Fibroblast of skin of back (primary cell): ENCODE measurements at places on chromosomes 6 and 20.

- DNase-seq: no peak
These were observed 103.7 kb upstream of the MTHFD1L start for GRCh38 chr6:150761771-150762170.

DNA sequence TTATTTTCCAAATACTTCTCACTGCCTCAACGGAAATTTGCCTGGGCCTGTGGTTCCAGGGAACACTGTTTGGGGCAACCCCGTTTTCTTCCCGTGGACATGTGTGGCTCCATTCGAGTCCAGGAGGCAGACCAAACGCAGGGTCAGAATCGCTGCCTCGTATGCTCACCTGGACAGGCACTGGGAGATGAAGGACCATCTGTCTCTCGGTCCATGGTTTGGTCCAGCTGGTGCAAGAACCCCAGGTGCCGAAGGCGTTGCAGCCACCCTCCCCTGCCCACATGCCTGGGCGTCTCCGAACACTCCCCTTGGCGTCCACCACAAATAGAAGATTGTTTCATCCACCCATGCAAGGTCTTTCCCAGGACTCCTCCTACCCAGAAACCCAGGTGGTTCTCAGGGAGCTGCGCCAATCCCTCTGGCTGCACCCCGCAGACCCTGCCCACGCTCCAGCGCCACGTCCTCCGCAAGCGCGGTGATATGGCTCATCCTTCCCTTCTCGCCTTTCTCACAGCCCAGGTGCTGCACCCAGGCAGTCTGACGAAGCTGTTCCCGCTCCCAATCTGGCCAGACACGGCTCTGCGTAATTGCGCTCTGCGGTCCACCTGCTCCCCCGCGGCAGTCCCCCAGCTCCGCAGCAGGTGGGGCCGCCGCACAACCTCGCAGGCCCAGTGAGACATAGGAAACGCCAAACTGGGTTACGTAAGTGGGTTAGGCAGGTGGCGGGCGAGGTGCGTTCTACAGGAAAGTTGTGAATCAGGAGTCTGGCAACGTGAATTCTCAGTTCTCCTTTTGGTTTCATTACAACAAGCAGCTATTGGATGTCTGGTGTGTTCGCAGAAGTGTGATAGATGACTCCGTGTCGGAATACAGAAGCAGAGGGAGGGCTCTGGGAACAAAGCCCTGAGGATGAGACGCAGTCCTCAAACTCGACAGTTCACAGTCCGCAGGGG, 146.2 kb upstream of the ECI2 start:
- DNase-seq: peak; percentile 9

DNA sequence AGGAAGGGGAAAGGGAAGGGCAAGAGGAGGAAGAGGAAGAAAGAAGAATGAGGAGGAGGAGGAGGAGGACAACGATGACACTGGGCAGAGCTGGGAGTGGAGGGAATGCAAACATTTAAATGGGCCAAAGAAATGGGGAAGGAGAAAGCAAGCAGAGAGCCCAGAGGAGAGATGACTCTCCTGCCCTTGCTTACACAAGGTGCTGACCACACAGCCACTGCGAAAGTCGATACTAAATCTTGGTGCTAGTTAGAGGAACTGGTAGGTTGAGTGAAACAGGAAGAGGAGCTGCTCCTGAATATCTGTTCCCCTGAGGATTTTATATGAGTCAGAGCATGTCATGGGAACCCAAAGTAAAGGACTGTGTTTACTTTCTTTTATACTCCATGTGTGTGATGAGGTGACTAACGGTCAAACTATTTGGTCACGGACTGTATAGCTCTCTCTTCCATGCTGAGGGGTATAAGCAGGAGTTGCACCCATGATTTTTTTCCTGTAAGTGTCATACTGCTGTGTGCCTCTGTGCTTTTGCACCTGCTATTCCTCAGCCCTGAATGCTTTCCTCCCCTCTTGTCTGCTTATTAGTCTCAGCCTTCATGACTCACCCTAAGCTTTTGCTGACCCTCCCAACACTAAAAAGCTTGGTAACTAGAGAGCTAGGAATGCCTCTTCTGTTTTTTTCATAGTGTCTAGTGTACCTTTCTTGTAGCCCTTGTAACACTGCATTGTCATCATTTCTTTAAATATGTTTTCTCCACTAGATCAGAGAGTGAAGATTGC, 9.5 kb upstream of the PAQR8 start:
- DNase-seq: peak; percentile 99

DNA sequence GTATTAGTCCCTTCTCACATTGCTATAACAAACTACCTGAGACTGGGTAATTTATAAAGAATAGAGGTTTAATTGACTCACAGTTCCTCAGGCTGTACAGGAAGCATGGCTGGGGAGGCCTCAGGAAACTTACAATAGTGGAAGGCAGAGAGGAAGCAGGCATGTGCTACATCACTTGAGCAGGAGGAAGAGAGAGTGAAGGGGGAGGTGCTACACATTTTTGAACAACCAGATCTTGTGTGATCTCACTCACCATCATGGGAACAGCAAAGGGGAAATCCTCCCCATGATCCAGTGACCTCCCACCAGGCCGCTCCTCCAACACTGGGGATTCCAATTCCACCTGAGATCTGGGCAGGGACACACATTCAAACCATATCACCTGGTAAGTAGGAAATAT, 630.6 kb downstream of the QKI start:
- no peak for DNase-seq
